Substantia nigra (tissue), 51 donors: ENCODE measurements at places on chromosomes 16 and 17.

GRCh38 chr16:20870122-20870820 lies 29.9 kb downstream of the DCUN1D3 start:
- DNase-seq = no peak

- DNase-seq = no peak
Measured at GRCh38 chr17:5610956-5611355, 26.6 kb upstream of the NLRP1 start.

DNA sequence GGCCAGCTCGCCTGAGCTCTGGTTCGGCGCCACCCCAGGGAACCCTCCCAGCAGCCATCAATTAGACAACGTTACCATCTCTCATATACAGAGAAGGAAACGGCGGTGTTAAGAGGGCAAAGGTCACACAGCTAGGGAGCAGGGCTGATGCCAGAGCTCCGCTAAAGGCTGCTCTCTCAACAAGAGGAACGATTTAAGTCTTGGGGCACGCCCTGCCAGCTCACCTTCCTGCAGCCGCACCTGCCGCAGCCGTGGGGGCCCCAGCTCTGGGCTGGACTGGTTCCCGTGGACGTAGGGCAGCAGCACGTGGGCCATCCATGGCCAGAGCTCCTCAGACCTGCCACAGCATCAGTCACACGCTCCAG lies 43.5 kb downstream of the PKD1 start:
- no peak for DNase-seq

- no peak for DNase-seq
Measured at GRCh38 chr16:78894886-78895285, 705.7 kb downstream of the MAF start.

GRCh38 chr16:9007177-9007794 lies 43.6 kb upstream of the USP7 start:
- DNase-seq = no peak

DNA sequence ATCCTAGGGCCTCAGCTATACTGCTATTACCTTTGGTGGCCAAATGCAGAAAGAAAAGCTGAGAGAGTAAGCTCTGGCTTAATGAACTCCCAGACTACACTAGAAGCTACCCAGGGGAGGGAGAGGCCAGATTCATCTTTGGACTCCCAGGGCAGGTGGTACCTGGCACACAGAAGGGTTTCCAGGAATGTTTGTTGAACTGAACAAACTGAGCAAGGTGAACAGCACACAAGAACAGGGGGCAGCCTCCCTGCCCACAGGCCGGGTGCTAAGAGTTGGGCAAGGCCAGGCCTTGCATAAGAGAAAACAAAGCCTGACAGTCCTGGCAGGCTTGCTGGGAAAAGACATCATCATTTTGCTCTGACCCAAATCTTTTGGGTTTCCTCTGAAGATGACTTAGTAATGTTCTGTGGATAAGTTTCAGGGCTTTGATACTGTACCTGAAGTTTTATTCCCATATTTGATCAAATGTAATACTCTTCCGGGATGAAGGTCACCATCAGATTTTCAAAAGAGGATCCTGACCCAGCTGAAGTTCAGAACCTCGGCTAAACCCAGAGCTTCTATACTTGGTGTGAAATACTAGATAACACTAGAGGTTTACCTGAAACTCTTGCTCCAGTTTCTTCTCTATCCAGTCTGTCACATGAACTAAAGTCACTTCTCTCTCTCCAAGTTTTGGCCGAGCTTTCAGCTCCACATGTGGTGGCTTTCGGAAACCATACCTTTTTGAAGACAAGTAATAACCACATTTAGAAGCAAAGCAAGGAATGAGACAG lies 20.5 kb upstream of the ERN1 start:
- DNase-seq = no peak

DNA sequence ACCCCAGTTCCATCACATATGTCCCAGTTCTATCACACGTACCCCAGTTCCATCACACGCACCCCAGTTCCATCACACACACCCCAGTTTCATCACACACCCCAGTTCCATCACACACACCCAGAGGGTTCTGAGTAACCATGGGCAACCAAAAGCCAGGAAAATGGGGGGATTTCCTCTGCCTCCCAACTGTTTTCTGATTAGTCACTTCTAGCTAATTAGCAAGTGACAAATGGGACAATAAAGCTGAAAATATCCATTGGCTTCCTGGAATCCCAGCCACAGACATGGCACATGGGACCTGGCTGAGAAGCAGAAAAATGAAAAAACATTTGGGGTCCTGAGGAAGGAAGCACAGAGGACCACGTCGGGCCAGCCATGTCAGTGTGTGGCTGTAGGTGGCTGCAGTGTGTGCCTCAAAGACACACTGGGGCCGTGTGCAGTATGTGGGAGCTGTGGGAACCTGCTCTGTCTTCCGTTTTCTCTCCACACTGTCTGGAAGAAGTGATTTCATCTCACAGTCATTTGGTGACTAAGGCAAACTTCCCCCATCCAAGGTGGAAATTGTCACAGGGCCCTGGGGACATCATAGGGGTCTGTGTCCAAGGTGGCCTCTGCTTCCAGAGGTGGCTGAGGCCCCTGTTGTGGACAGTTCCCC lies 106.7 kb downstream of the CMIP start:
- no peak for DNase-seq

DNA sequence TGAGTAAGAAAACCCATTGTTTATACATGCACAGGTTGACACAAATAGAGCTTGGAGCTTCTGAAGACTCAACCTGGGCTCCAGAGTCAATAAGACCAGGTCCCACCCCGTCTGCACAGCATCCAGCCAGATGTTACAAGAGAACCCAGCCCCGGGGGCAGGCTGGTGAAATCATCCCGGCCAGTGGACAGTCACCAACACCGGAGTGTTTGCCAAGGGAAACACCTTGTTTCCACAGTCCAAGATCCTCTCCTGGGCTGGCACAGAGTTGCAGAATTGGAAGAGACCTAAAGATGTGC lies 90.3 kb downstream of the RAB11FIP4 start:
- no peak for DNase-seq

DNA sequence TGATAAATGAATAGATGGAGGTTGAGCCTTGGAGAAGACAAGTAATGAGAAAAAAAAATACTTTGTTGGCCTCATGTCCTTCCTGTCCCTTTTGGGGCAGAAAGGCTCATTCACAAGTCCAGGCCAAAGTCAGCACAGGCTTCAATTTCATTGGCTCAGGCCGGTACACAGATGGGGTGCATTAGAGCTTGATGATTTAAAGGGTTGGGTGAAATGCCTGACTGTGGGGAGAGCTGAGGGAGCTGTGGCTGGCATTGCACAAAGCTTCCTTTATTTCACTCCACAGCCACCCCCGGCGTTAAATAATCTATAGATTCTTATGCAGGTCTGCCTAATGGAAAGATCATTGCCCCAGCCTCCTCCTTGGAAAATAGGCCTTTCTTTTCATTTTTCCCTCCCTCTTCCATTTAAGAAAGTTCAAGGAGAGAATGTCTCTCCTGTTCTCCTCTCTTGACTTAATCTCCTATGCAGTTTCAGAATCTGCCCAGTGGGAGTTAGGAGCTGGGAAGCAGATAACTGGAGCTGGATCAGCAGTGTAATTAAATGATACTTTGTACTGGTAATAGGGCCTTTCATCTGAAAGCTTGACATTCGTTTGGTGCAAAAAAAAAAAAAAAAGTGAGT lies 24.4 kb downstream of the YPEL2 start:
- no peak for DNase-seq

- DNase-seq = no peak
Measured at GRCh38 chr16:65384441-65384840, 262.6 kb upstream of the CDH11 start.

- no peak for DNase-seq
Measured at GRCh38 chr16:4602331-4602730, 12.4 kb downstream of the UBALD1 start.

- DNase-seq = no peak
Measured at GRCh38 chr16:23423496-23424049, 29.4 kb downstream of the COG7 start.

DNA sequence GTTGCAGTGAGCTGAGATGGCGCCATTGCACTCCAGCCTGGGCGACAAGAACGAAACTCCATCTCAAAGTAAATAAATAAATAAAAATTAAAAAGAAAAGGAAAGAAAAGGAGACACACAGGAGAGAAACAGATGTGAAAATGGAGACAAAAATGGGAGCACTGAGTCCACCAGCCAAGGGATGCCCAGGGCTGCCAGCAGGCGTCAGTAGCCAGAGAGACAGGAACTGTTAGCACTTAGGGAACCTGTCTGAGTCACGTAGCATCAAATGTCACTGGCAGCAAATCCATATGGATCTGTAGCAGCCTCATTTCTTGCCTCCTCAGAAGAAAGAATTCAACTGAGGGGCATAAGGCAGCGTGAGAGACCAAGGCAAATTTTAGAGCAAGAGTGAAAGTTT lies 79.7 kb downstream of the CYLD start:
- DNase-seq = no peak

- DNase-seq = no peak
Measured at GRCh38 chr17:71677439-71677838, 443.4 kb upstream of the SOX9 start.

GRCh38 chr17:42655528-42655927 lies 3.6 kb upstream of the TUBG2 start:
- DNase-seq = no peak

DNA sequence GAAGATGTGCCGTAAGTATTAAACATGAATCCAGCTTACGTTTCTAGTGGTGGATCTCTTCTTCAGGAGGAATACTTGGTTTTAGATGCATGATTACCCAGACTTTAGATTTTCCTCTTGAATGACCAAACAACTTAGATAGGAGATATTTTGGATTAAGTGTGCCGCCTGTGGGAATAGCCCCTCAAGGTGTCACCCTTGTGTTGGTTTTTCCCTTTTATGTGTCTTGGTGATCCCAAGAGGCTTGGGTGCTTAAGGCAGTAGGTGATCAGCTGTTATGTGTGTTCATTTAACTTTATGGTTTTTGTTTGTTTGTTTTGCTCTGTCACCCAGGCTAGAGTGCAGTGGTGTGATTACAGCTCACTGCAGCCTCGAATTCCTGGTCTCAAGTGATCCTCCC lies 115.1 kb downstream of the PPM1E start:
- no peak for DNase-seq

DNA sequence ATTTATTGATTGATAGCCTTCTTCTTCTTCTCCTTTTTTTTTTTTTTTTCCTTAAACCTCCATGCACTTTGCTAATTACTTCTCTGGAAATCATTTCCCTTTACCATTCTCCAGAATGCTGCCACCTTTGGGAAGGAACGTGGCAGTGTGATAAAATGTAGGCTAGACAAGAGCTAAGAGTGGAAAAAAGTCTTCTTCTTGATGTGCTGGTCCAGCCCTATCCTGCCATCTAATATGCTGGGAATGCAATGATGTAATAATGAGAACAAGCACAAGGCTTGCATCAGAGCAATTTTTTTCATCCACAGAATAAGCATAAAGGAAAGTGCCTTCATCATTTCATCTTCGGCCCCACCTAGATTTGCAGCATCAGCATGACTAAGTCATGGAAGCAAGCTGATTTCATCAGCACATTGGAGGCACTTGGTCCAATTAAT lies 128.7 kb upstream of the ZFHX3 start:
- DNase-seq = no peak

DNA sequence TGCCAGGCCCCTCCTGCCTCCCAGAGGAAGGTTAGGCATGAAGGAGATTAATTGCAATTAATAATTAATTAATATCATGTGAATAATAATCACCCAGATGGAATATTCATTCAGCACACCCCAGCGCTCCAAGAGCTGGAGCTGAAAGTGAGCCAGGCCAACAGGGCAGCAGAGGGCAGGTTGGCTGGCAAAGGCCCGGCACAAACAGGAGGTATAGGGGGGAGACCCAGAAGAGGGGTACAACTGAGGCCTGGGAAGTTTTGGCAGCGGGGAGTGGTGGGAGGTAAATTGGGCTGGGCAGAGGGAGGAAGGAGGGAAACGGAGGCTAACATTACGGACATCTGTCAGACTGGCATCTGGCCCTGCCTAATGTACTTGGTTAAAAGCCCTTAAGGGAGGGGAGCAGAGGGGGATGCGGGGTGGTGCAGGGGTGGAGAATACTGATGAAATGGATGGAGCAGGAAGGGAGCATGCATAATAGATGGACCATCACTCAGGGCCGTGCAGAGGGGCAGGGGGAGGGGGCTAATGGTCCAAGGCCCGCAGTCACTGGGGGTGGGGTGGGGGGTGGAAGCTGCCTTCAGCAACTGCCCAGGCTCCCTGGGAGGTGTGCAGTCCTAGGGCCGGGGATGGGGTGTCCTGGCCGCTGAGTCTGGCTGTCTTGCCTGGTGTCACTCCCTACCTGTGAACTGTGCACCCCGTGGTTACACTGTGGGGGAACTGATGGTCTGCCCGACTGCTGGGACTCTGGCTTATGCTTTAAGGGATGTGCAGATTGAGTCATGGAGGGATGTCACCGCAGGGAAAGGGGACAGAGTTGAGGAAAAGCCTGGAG lies 1.9 kb downstream of the ADAM11 start:
- DNase-seq = no peak

GRCh38 chr17:73317513-73318426 lies 6.0 kb upstream of the CDC42EP4 start:
- no peak for DNase-seq

- no peak for DNase-seq
Measured at GRCh38 chr16:79316004-79316458, 284.5 kb downstream of the MAF start.

GRCh38 chr16:48064971-48065370 lies 90.8 kb downstream of the ABCC12 start:
- no peak for DNase-seq

DNA sequence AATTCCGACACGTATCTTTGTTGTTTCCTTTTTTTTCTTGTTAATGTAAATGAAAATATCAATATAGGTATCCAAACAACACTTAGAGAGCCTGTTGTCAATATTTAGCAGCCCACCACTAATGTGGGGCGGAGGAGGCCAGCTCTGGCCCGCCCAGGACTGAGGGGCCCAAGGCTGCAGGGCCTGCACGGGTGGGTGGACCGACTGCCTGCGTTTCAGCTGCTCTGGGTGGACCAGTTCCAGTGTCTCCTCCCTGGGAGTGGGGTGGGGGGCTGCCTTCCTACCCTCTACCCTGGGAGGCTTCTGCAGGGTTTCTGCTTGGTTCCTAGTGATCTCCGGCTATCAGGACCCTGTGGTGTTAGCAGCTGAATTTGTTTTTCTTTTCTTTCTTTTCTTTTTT lies 15.9 kb upstream of the ADGRG1 start:
- no peak for DNase-seq

DNA sequence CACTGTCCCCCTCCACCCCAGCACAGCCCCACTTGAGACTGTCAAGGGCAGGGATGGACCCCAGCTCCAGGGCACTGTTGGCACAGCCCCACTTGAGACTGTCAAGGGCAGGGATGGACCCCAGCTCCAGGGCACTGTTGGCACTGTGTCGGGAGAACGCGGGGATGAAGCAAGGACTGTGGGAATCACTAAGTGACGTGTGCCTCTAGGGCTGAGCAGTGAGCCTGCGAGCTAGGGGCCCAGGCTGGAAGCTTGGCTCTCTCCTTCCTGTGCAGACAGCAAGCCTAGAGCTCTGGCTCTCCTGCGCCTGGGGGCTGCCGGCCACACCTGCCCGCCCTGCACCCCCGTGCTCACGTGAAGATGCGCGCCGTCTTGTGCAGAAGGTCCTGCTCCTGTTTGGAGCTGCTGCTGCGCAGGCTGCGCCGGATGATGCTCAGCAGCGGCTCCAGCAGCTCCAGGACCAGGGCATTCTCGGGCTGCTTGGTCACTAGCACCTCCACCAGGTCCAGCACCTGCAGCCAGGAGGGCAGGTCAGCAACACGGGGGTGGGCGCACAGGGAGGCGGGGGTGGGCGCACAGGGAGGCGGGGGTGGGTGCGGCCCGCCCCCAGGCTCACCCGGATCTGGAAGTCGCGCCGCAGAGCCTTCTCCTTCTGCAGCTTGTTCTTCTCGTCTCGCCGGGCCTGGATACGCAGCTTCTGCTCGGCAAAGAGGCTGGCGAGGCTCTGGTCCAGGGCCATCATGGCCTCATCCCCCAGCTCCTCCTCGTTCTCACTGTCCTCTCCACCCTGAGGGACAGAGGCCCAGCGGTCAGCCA lies 10.8 kb downstream of the MYBBP1A start:
- DNase-seq = no peak
